T-helper 2 cell (primary cell): ENCODE measurements at places on chromosomes 2 and 18.

GRCh38 chr18:78778651-78779050, 201.0 kb upstream of the SALL3 start:
- DNase-seq: no peak

DNA sequence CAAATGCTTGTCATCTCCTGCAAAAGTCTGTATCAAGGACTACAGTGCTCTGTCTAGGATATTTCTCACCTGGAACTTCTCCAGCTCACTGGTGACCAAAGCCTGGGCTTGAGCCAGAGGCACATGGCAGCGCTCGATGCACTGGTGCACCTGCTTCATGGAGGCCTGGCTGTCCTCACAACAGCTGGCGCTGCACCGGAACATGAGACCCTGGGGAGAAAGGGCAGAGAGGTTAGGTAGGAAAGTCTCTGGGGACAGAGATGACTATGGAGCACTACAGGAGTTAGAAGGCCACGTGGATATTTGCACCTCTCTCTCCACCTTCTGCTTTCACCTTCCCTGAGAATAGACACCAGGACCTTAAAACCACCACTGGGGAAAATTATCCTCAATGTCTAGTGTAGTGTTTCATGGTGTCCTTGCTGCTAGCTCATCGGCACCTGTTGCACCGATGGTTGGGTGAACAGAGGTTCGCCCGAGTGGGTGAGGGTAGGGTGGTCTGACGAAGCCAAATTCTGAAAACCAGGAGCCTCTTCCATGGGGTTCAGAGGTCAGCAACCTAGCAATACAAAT, 1.0 kb downstream of the FAM136A start:
- no peak for DNase-seq

- DNase-seq: no peak
Measured at GRCh38 chr2:207928079-207928478, 97.2 kb downstream of the PLEKHM3 start.

GRCh38 chr2:231576465-231576864, 16.2 kb upstream of the TEX44 start:
- no peak for DNase-seq

GRCh38 chr2:124112206-124112605, 87.1 kb downstream of the CNTNAP5 start:
- no peak for DNase-seq

GRCh38 chr18:45267622-45268021, 347.7 kb upstream of the SLC14A2 start:
- no peak for DNase-seq

DNA sequence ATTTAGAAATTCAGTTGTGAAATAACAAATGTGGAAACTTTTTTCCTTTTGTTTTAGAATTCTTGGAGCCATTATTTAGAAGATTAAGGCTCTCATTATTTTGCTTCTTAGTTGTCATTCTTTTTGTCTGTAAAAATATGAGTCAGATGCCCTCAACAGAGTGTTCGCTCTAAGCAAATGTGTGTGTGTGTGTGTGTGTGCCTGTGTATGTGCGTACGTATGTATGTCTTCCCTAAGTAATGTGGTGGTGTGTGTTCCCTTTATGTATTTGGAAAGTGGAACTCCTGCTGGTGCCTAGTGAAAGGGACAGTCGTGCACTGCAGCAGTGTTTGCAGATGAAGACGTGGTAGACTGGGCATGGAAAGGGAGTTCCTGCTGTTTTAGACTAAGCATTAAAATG, 27.5 kb downstream of the ZNF407 start:
- no peak for DNase-seq

DNA sequence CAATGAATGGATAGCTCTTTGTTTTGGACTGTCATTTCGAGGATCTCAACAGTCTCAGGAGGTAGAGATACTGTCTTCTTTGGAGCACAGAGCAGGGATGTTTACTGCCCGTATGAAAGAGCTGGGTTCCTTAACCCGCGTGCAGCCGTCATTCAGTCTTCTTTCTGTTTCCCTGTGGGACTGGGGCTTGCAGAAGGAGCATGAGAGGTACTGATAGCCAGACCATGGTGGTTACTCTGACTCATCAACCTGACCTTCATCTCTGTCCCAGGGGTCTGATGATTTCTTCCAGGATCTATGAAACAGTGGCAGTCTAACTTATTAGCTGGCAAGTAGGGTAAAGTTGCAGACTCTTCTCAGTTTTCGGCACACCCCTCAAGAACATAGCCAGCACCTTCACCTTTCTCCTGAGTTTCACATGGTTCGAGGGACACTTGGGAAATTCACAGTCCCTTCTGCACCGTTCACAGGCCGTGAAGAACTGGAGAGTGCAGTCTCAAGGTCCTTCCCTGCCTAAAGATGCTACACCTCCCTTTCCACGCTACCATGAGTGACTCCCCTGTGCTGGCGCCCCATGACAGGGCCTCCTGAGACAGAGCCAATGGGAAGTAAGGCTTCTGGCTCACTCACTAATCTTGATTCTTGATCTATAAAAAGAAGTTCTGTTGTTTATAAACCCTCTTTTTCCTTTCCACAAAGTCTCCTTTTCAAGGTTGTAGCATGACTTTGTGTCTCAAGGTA, 226.2 kb downstream of the MC4R start:
- no peak for DNase-seq

DNA sequence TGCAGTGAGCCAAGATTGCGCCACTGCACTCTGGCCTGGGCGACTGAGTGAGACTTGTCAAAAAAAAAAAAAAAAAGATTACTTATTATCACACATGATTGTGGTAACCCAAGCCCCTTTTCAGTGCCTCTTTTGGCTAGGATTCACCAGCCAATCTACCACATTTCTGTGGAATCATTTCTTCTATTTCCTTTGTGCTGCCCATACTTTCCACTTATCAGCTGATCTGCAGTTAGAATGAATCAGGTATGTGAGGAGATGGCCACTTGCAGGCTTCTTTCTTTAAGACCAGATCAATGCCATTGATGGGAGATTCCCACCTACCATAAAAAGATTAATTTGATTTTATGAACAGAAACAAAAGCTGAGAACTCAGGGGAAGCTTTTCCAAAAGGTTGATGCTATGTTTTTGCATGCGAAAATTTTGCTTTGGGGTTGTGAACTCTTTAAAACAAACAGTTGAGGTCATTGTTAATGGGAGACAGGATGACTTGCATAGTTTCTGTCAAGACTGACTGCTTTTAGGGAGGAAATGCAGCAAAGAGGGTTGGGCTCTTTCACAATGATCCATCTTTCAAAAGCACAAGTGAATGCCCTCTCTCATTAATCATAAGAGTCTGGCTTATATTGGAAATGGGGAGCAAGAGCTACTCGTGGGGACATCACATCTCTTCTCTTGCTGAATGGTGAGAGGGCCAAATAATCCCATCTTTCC, 66.9 kb upstream of the CYP26B1 start:
- DNase-seq: no peak

- no peak for DNase-seq
Measured at GRCh38 chr2:46872902-46873603, 42.6 kb downstream of the MCFD2 start.

- DNase-seq: no peak
Measured at GRCh38 chr2:60316381-60317033, 236.9 kb downstream of the BCL11A start.

GRCh38 chr2:143623909-143624260, 494.7 kb downstream of the ARHGAP15 start:
- no peak for DNase-seq
